LHCN-M2 (cell line): ENCODE measurements at places on chromosomes 4 and X. TPM values are rescaled to one million over a fixed set of nuclear protein-coding genes. Genes with fewer than 3 reads are reported as not detected.

The PRR32 gene
- total RNA-seq, result not detected in 2 replicates

The RADX gene
- total RNA-seq, result 1.3 and 1.7 TPM in 2 replicates

The PAGE1 gene
- total RNA-seq, result not detected in 2 replicates

The DUSP21 gene
- total RNA-seq, result not detected in 2 replicates

The HSFX1 gene
- total RNA-seq, result 0.29 TPM in 1 of 2 replicates, not detected in the other

The SMIM10 gene
- total RNA-seq, result 6.4 and 7.4 TPM in 2 replicates

The FHDC1 gene
- total RNA-seq, result 0.13 and 0.46 TPM in 2 replicates

The CHRNA9 gene
- 0.29 and 0.51 TPM in 2 replicates for total RNA-seq

The CLDN22 gene
- not detected in 2 replicates for total RNA-seq

The VSIG1 gene
- not detected in 2 replicates for total RNA-seq

The PRR27 gene
- not detected in 2 replicates for total RNA-seq

The USO1 gene
- 81.7 and 94.9 TPM in 2 replicates for total RNA-seq

The PRPS2 gene
- total RNA-seq, result 39.6 and 44.4 TPM in 2 replicates

The GPR34 gene
- total RNA-seq, result not detected in 2 replicates

The CPZ gene
- 2.8 and 4.1 TPM in 2 replicates for total RNA-seq

The UGT2B11 gene
- not detected in 2 replicates for total RNA-seq

The GLRA2 gene
- total RNA-seq, result not detected in 2 replicates

The GABRB1 gene
- not detected in 2 replicates for total RNA-seq

The ENPEP gene
- 0.13 and 0.17 TPM in 2 replicates for total RNA-seq

The FHIP1A gene
- 0.90 and 1.3 TPM in 2 replicates for total RNA-seq

The FAT4 gene
- total RNA-seq, result 12.1 TPM in 2 replicates

The NAP1L3 gene
- total RNA-seq, result 0.83 and 0.86 TPM in 2 replicates
